Chondrocyte (in vitro differentiated cells): ENCODE measurements at places on chromosomes 12 and 14. TPM values are rescaled to one million over a fixed set of nuclear protein-coding genes. Genes with fewer than 3 reads are reported as not detected.

GRCh38 chr12:78226763-78227162 is 396.1 kb downstream of the NAV3 start:
- no peak for DNase-seq

GRCh38 chr12:24562771-24563431 is 386.0 kb downstream of the BCAT1 start:
- DNase-seq, result no peak

DNA sequence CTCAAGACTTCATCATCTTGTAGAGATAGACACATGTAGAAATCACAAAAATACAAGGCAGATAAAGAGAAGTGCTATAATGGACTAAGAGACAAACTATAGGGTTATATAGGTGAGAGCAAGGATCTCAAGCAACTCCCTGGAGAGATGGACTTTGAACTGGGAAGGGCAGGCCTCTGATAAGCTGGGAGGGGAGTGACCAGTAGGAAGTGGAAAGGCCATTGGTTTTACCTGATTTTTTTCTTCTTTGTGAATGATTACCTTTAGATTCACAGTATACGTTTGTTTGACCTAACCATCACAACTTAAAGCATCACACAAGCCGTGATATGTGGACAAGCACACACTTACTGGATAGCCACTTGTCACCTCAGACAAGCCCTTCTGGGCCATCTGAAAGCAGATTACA is 5.2 kb upstream of the TEP1 start:
- no peak for DNase-seq

GRCh38 chr12:76247026-76247646 is 101.1 kb downstream of the BBS10 start:
- no peak for DNase-seq

DNA sequence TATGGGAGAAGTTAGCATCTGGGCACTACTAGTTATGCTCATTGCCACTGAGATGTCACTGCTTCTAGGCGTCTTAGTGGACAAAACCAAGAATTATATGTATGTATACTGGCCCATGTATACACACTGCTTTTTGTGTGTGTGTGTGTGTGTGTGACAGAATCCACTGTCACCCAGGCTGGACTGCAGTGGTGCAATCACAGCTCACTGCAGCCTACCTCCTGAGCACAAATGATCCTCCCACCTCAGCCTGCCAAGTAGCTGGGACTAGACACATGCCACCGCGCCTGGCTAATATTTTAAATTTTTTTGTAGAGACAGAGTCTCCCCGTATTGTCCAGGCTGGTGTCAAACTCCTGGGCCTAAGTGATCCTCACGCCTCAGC is 25.2 kb downstream of the LIMA1 start:
- no peak for DNase-seq

- DNase-seq, result no peak
These were observed 347 bp downstream of the SYNDIG1L start for GRCh38 chr14:74425525-74426201.

DNA sequence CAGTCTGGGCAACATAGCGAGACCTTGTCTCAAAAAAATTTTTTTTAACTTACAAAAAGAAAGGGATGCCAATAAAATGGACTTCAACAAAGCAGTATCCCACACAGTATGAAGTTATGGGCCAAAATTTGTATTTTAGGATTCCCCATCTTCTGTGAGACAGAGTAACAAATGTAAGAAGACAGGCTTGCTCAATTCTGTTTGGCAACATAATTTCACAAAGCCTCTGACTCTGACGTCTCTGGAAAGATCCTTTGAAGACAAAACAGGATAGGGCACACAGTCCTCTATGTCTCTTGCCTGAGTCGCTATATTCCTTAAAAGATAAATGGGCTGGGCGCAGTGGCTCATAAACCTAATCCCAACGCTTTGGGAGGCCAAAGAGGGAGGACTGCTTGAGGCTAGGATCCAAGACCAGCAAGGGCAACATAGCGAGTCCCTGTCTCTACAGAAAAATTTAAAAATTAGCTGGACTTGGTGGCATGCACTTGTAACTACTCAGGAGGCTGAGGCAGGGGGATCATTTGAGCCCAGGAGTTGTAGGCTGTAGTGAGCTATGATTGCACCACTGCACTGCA is 1.1 kb upstream of the HOMEZ start:
- DNase-seq, result no peak

DNA sequence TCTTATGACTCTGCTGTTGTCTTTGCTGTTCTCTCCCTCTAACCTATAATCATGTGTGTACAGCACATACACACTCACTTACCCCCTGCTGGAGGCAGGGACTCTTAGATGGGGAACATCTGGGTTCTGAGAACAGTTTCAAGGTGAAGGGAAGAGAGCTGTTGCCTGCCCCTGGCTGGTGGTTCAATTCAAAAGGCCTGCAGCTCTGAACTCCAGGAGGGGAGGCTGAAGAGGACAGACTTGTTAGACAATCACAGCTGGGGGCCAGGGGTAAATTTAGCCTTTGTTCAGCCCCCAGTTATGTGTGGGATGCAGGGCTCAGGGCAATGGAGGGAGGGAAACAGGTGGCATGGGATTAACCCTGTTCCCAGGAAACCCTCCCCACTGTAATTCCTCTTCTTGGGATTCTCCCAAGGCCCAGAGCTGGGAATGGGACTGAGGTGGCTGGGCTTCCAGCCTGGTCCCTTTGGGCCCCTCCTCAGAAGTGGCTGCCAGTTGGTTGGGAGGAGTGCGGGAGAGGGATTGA is 1.9 kb downstream of the MYL6B start:
- no peak for DNase-seq

- no peak for DNase-seq
These were observed 162.4 kb upstream of the FSCB start for GRCh38 chr14:44669496-44669895.

- no peak for DNase-seq
These were observed 151.1 kb downstream of the PPM1H start for GRCh38 chr12:62783881-62784280.

DNA sequence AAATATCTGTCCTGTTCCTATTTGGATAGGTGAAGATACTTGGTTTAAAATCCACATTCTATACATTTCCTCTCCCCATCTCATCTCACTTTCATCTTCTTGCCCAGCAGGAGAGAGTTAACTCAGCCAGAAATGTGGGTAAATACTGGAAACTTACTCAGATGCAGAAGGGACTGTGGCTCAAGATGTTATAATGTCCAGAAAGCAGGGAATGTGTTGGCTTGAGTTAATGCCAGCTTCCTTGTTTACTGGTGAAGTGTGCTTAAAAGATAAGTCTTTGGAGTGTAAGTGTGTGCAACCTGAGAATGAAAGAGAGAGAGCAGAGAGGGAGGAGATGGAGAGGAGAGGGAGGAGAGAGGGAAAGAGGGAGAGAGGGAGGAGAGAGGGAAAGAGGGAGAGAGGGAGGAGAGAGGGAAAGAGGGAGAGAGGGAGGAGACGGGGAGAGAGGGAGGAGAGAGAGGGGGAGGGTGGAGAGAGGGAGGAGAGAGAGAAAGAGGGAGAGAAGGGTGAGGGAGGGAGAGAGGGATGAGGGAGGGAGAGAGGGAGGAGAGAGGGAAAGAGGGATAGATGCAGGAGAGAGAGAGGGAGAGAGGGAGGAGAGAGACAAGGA is 22.0 kb upstream of the SNRPF start:
- no peak for DNase-seq

AKT1 gene
- 143 to 158 TPM (median 156 TPM) in 3 replicates for total RNA-seq

PLEKHG7 gene
- not detected in 3 replicates for total RNA-seq

CPNE6 gene
- not detected in 3 replicates for total RNA-seq
